ENCODE measurements at places on chromosomes 3 and 15.

- no peak for DNase-seq
These were observed 722.6 kb downstream of the FHIT start for GRCh38 chr3:60528651-60529050.

GRCh38 chr3:197003461-197004385, 25.9 kb downstream of the MELTF start:
- DNase-seq, result no peak

- no peak for DNase-seq
These were observed 49.5 kb upstream of the ABHD17C start for GRCh38 chr15:80645494-80646065.

- DNase-seq, result no peak
These were observed 16.2 kb downstream of the NISCH start for GRCh38 chr3:52471371-52472238.

DNA sequence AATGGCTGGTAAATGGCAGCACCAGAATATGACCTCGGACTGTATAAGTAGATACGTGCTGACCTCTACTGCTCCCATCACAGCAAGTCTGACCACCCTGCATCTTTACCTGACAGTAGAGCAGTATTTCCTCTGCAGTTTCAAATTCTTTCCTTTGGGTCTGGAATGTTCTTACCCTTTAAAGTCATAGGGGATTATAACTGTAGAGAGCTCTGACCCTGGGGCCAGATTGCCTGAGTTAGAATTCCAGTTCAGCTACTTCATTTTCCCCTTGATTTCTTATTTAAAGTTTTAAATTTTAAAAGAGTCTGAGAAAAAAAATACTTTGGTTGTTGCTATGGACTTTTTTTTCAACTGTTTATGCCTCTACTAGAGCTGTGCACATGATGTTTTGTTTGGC, 237.7 kb downstream of the NR1D2 start:
- DNase-seq, result no peak

GRCh38 chr15:52114261-52115055, 1.9 kb upstream of the BCL2L10 start:
- DNase-seq, result peak; percentile 16

DNA sequence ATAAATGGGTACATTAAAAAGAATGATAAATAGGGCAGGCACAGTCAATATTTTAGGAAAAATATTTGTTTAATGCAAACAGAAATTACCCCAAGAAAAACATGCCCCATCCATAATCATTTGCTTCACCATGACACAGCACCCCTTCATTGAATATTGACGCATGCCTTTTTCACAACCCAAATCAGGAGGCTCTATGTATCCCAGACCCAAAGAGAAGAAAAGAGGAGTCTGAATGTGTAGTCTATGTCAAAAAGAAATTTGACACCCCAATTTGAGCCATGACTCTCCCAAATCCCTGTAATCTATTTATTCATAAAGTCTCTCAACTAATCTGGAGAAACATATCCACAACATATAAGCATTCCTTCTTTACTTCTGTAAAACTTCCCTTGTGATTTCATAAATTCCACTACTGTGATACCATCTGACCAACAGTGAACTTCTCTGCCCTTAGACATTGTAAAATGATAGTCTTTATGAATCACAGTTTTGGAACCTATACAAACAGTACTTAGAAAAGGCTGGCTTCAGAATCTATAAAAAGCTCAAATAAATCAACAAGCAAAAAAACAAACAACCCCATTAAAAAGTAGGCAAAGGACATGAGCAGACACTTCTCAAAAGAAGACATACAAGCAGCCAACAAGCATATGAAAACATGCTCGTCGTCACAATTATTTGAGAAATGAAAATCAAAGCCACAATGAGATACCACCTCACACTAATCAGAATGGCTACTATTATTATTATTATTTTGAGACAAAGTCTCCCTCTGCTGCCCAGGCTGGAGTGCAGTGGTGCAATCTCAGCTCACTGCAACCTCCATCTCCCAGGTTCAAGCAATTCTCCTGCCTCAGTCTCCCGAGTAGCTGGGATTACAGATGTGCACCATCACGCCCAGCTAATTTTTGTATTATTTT, 53.4 kb upstream of the XRN1 start:
- DNase-seq, result no peak

GRCh38 chr3:148420242-148420641, 277.5 kb upstream of the AGTR1 start:
- DNase-seq, result no peak

- DNase-seq, result no peak
These were observed 164.3 kb upstream of the LPP start for GRCh38 chr3:187989575-187990153.

DNA sequence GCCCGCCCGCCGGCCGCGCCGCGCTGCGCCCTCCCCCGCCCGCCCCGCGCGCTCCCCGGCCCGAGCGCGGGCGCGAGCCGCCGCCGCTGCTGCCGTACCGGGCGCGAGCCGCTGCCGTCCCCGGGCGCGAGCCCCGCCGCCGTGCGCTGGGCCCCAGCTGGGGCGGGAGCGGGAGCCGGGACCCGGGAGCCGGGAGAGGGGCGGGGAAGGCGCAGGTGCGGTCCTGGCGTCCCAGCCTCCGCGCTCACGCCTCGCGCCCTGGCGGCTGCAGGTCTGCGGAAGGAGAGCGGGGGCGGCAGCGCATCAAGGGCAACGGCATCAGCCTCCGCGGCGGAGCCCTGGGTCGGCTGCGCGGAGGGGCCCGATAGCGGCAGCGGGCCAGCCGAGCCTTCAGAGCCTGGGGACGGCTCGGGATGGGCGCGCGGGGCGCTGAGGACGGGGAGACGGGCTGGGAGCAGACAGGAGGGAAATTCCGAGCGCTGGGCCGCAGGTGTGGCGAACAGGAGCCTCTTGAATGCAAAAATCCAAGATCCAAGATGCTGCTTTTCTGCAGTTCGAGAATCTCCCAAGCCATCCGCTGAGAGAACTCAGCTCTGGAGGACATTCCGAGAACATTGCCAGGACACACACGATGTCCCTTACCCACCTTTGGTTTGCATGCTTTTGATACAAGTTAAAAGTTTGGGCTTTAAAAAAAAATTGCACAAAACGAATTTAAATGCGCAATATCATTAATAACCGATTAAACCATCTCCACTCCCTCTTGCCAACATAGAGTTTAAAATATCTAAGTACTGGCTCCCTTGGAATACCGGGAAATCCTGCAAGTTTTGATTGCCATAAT, 251.1 kb downstream of the TJP1 start:
- DNase-seq, result no peak

DNA sequence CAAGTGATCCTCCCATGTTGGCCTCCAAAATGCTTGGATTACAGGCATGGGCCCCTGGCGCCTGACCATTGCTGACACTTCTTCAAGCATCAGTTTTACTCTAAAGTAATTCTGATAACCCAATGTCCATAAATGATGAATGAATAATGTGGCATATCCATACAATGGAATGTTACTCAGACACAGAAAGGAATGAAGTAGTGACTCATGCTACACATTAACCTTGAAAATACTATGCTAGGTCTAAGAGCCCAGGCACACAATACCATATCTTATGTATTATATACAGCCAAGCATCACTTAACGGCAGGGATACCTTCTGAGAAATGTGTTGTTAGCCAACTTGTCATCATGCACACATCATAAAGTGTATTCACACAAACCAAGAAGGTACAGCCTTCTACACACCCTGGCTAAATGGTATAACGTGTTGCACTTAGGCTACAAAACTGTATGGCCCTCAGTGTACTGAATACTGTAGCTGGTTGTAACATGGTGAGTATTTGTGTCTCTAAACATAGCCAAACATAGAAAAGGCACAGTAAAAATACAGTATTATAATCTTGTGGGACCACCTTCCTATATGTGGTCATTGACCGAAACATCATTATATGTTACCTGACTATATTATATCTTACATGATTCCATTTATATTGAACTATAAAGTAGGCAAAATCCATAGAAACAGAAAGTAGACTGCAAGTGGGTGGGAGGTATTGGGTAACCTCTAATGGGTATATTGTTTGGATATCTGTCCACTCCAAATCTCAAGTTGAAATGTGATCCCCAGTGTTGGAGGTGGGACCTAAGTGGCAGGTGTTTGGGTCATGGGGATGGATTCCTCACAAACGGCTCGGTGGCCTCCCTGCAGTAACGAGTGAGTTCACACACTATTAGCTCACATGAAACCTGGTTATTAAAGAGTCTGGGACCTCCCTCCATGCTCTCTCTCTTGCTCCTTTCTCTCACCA, 31.4 kb downstream of the MKRN2 start:
- DNase-seq, result no peak

DNA sequence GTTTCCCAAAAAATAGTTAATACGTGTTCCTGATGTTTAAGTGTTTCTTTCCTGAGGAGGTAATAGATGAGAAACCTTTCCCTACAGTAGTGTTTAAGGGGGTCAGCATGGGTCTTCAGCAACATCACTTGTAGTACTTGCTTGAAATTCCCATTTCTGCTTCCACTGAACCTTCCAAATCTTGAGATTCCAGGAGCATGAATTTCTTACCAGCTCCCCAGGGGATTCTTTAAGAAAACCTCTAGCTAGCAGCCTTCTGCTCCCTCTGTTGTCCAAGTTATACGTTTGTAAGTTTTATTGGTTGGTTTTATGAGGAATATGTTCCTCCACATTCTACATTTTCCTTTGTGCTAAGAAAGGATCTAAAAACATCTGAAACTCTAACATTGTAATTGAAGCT, 38.2 kb upstream of the ACP3 start:
- no peak for DNase-seq

- no peak for DNase-seq
These were observed 40.9 kb downstream of the TRPM1 start for GRCh38 chr15:31060429-31061140.

DNA sequence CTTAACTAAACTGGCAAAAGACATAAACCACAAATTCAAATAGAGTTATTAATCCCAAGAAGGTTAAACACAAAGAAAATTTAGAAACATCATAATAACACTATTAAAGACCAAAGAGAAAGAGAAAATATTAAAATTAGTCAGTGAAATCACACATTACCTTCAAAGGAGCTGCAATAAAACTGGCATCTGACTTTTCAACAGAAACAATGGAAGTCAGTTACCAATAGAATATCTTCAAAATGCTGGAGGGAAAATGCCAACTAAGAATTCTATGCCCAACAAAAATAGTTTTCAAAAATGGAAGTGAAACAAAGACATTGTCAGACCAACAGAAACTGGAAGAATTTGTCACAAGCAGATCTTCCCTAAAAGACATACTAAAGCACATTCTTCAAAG, 68.7 kb upstream of the RNF7 start:
- DNase-seq, result no peak

DNA sequence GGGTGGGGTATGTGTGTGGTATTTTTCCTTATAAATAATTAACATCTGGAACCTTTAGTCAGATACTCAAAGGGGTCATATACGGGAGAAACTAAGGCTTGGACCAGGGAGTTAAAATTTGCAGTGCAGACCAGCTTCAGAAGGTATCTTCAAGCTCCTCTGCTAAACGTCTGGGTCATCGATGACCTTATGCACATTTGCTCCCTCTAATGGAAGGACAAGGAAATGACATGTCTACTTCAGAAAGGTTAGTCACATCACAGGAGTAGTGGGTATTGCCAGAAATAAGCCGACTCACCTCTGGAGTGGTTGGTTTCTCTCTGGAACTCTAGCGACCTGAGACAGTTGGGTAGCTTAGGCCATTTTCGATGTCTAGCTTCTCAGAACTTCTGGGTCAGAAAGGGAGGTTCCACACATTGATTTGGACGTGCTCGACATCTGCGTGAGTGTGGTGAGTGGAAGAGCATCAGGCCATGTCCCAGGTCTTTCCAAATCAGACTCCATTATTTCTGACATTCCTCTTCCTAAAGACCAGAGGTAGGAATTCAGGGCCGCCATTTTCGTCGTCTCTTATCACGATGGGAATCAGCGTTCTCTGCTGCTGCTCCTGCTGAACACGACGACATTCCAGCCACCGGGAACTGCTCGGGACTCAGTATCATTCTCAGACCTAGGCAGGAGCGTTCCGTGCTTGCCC, 31.8 kb upstream of the RASA2 start:
- DNase-seq, result no peak

DNA sequence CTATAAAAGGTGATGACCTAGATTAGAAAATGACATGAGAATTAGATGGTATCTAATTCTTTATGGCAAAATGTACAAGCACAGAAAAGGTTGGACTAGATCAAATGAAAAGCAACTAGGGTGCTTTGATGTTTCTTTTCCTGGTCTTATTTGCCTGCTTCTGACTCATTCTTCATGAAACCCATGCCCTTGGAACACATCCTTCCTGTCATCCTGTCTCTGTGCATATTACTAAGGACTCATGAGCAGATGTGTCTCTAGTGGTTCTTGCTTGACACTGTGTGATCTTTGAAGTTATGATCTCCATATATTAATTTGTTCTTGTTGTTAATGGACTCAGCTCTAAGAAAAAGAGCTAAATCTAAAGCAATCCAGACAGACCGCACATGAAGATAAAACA, 314.0 kb downstream of the ERC2 start:
- DNase-seq, result no peak

- no peak for DNase-seq
These were observed 133.3 kb upstream of the HACD2 start for GRCh38 chr3:123718108-123718507.

- peak; percentile 34 for DNase-seq
These were observed 68.8 kb upstream of the DLG1 start for GRCh38 chr3:197367081-197367780.

GRCh38 chr3:32240159-32240545, 1.7 kb downstream of the CMTM8 start:
- DNase-seq, result no peak

GRCh38 chr15:89328398-89329254, 6.0 kb downstream of the POLG start:
- DNase-seq, result no peak

GRCh38 chr15:52680041-52680391, 828 bp upstream of the ATOSA start:
- DNase-seq, result no peak

- DNase-seq, result no peak
These were observed 252.7 kb downstream of the TJP1 start for GRCh38 chr15:29569533-29570092.

- DNase-seq, result no peak
These were observed 87.9 kb downstream of the RGMA start for GRCh38 chr15:93001156-93001555.

- no peak for DNase-seq
These were observed 405.8 kb upstream of the ADAMTS9 start for GRCh38 chr3:65093641-65094040.

GRCh38 chr15:60394689-60395097, 3.1 kb downstream of the ANXA2 start:
- DNase-seq, result no peak

DNA sequence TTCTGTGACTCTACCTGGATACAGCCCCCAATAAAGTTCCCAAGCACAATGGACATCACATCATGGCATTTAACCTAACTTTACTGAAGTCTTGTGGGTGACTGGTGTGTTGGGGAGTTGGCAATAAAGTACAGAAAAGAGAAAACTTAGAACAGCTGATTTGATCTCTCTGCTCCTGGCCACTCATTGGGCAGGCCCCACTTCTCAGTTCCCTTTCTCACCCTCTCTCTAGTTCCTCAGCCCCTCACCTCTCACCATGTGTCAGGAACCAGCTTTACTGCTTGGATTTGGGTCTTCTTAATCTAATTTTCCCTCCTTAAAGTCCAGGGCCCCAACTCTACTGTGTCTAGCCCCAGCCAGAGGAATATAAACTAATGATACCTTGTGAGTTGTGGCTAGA, 713 bp upstream of the MUC13 start:
- no peak for DNase-seq

All from substantia nigra (tissue), 51 donors.